ENCODE measurements at places on chromosomes 6 and 20.

GRCh38 chr20:58277578-58278472 lies 31.7 kb upstream of the RAB22A start:
- DNase-seq, result no peak

DNA sequence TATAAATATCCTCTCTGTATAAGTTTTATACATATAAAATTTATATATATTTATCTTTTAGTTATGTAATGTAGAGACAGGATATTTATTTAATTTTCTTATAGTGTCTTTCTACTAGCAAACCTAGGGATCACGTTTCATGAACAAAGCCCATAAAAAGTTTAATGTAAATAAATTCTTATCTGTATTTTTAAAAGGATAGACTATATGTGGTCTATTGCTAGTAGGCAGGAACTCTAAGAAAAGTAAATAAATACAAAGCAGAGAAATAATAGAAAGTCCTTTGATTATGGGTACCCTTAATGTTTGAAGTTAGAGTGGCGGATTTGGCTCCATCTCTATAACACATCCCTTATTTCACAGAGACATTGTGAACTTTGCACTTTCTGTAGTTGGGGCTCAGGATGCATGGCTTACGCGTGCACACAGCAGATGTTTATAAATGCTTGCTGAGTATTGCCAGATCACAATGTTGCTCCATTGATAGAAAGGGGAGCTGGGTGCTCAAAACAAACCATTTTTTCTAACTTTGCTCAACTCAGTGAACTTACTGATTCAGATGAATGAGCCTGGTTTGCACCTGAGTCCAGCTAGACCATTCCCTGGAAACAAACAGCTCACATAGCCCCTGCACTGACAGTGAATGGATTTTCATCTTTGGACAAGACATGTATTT lies 179.1 kb downstream of the SYNE1 start:
- DNase-seq, result no peak

DNA sequence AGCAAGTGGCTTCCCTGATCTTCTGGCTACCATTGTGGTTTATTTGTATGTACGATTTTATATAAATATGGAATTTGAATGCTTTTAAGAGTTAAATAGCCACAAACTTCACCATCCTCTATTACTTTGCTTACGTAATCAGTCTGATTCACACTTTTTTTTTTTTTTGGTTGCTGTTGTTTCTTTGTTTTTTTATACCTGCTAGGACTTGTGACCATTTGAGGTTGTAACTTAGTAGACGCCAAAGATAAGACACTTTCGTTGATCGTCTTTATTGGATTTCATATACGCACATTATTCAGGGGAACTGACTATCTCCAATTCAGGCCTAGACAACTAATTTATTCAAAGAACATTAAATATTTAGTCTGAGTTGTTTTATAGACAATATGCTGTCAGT lies 559.0 kb downstream of the CBLN4 start:
- no peak for DNase-seq

DNA sequence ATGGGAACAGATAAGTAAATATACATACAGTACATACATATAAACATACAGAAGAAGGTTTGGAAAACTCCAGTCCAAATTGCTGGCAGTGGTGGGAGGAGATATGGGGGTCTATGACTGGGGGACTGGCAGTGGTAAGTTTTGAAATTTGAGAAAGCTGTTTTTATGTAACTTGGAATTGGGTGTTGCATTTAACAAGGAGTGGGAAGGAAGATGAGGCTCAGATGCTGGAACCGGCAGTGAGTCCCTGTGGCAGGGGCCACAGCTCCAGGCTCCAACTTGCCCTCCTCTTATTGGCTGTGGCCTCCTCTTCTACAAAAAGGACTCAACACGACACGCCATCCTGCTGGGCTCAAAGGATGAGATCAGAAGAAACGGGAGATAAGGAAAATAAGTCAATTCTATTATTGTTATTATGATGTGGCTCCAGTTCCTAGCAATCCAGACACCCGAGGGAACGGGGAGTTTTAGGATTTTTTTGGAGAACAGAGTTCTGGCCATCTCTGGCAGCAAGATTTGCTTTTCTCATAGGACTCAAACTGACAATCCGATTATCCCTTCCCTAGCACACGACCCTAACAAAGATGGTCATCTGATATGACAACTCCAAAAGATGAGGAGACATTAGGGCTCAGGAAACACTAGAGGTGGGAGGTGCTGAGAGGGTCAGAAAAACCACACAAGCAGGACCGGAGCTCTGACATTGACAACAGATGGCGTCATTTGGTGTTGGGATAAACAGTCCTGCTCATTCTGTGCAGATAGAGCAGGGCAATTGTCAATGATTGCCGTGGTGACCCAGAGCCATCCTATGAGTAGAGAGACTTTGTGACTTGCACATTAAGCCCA lies 6.0 kb upstream of the TGM2 start:
- DNase-seq, result no peak

DNA sequence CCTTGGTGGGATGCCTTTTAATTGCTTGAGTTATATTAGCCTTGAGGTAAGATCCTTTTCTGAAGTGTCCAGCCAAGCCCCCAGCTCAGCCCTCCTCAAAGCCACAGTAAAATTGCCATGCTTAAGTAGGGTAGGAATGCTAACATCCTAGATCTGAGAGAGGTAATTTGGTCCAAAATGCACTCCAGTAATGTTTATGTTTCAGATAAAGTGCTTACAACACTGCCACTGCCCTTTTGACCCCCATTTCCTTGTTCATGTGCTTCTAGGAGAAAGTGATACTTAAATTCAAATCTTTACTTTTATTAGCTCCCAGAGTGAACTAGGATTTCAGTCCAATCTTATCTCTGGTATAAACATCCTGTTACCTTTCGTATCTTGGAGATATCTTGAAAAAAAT lies 318.0 kb downstream of the BMP2 start:
- DNase-seq, result no peak

DNA sequence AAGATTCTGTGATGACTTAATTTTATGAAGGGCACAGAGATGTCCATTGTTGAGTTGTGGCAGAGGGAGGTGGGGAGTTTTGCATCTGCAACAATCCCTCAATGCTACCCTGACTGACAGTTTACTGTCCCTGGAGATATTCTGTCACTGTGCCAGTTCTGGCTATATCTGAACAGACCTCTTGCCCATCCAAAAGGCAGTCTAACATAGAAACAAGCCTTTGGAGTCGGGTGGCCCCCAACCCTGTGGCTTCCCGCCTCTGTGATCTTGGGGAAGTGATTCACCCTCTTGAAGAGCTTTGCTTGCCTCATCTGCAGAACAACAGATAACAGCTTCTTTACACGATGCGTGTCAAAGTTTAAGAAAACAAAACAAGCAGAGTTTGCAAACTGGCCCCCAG lies 3.8 kb upstream of the E2F1 start:
- peak; percentile 86 for DNase-seq
